ENCODE measurements at places on chromosomes 6 and 20. TPM values are rescaled to one million over a fixed set of nuclear protein-coding genes. Genes with fewer than 3 reads are reported as not detected.

TRAPPC3L gene
- not detected for total RNA-seq

PDE7B gene
- total RNA-seq = 0.21 TPM

AKIRIN2 gene
- total RNA-seq = 25.2 TPM

ANKRD66 gene
- total RNA-seq = not detected

LY6G5C gene
- total RNA-seq = 0.79 TPM

THBD gene
- 44.2 TPM for total RNA-seq

ENPP5 gene
- total RNA-seq = 0.92 TPM

LTB gene
- total RNA-seq = 1.5 TPM
